ENCODE measurements at places on chromosomes 4 and X. TPM values are rescaled to one million over a fixed set of nuclear protein-coding genes. Genes with fewer than 3 reads are reported as not detected.

GRCh38 chr4:106266201-106266600 is 49.8 kb downstream of the TBCK start:
- H3K27ac ChIP-seq = no peak overlapping the region
- no peak overlapping the region for H3K4me3 ChIP-seq
- no peaks in the 10 kb centered on the region for H3K4me1 ChIP-seq
- peak; percentile 13 for DNase-seq
- no peaks in the 10 kb centered on the region for H3K27me3 ChIP-seq

GRCh38 chr4:34629451-34629850 is 1614.9 kb downstream of the ARAP2 start:
- no peak overlapping the region for H3K4me3 ChIP-seq
- no peaks in the 10 kb centered on the region for H3K4me1 ChIP-seq
- no peak overlapping the region for H3K27ac ChIP-seq
- no peak for DNase-seq

GRCh38 chr4:40193016-40193571 is 3.7 kb upstream of the RHOH start:
- H3K36me3 ChIP-seq = no peaks in the 10 kb centered on the region
- peaks cover 59% of the 10 kb centered on the region for H3K4me1 ChIP-seq
- H3K4me3 ChIP-seq = peak overlapping the region; percentile 60
- H3K27ac ChIP-seq = peak overlapping the region; percentile 99
- peak; percentile 73 for DNase-seq

DNA sequence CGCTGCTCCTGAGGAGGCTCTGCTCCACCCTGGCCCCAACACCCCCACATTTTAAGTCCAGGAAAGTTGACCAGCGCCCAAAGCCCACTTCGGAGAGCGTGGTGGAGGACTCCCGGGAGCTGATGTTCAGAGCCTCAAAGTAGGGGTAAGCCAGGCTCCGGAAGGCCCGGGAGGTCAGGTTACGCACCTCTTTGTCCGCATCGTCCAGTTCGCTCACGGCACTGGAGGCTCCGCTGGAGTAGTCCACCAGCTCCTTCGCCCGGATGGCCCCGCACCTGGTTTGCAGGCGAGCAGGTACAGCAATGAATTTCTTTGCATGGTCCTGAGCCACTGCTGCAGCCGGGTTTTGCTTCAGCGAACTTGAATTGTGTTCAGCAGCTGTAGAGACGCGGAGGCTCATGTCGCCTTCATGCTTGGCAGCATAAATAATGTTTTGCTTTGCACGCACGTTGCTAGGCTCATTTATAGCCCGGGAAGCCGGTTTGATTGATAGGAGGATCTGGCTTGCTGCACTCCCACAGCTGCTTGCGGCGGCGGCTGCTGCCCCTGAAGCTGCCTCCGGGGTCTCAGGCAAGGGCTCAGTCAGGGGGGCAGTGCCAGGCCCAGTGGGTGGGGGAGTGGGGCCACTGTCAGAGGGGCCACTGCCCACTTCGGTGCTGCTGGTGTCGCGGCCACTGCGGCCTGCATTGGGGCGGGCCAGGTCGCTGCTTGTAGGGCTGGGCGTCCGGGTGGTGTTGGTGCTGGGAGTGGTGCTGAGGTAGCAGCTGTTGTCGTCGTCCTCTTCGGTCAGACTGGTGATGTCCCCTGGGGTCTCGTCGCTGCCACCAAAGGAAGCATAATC is 4.8 kb downstream of the C4orf54 start:
- H3K36me3 ChIP-seq = no peaks in the 10 kb centered on the region
- no peak overlapping the region for H3K27ac ChIP-seq
- no peaks in the 10 kb centered on the region for H3K27me3 ChIP-seq
- DNase-seq = no peak
- H3K4me1 ChIP-seq = no peaks in the 10 kb centered on the region

DNA sequence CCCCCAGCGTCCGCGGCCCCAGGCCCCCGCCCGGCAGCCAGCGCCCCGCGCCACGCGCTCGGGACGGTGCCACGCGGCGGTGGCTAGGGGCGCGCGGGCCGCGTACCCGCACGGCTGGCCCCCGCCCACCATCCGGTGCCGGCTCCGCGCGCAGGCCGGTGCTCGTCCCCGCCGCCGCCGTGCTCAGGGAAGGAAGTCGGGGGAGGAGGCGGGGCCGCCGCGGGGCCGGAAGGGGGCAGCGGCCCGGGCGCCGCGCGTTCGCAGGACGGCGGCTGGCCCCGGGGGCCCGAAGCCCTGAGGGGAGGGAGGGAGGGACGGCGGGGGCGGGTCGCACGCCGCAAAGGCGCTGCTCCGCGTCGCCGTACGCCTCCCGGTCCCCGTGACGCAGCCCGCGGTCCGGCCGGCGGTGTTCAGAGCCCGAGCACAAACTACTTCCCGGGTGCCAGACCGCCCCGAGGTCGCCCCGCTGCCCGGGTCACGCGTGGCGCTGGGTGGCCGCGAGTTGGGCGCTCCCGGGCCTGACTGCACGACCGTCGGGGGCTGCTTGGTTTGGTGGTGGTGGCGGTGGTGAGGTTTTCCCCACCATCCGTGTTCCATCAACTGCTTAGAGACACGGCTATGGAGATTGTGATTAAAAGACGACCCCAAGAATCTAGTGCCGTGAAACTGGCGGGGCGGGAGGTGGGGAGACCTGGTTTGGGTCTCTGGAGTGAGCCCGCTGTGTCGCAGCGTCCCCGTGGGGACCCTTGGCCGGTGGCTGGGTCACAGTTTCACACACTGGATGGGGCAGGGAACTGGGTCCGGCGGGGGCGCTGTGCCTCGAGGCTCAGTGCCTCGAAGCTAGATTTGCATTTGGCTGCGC is at the start of gene DCTD:
Gene DCTD (minus strand): TSS at position 205 of the 862 bp plus-strand sequence. CDS start 1,818 bp downstream, outside the sequence.
- peaks cover 16% of the 10 kb centered on the region for H3K36me3 ChIP-seq
- DNase-seq = peak; percentile 92
- peak within 1 kb of the TSS; percentile 33 for H3K4me3 ChIP-seq
- peaks cover 24% of the 10 kb centered on the region for H3K4me1 ChIP-seq

GRCh38 chr4:82645936-82646565 is 84.3 kb upstream of the TMEM150C start:
- no peak overlapping the region for H3K27ac ChIP-seq
- no peaks in the 10 kb centered on the region for H3K36me3 ChIP-seq
- no peak for DNase-seq
- no peak overlapping the region for H3K4me3 ChIP-seq
- no peaks in the 10 kb centered on the region for H3K4me1 ChIP-seq

- H3K27me3 ChIP-seq = no peaks in the 10 kb centered on the region
- H3K4me3 ChIP-seq = no peak overlapping the region
Observed at GRCh38 chr4:87258677-87259076, 38.3 kb upstream of the KLHL8 start.

- no peaks in the 10 kb centered on the region for H3K27me3 ChIP-seq
- H3K27ac ChIP-seq = no peak overlapping the region
- no peak for DNase-seq
- no peaks in the 10 kb centered on the region for H3K36me3 ChIP-seq
- no peaks in the 10 kb centered on the region for H3K4me1 ChIP-seq
Observed at GRCh38 chr4:160592258-160592657, 1489.4 kb downstream of the RAPGEF2 start.

GRCh38 chr4:150964754-150965153 is 50.3 kb downstream of the LRBA start:
- peaks cover 4% of the 10 kb centered on the region for H3K4me1 ChIP-seq
- H3K27ac ChIP-seq = no peak overlapping the region
- no peaks in the 10 kb centered on the region for H3K27me3 ChIP-seq
- no peak for DNase-seq

DNA sequence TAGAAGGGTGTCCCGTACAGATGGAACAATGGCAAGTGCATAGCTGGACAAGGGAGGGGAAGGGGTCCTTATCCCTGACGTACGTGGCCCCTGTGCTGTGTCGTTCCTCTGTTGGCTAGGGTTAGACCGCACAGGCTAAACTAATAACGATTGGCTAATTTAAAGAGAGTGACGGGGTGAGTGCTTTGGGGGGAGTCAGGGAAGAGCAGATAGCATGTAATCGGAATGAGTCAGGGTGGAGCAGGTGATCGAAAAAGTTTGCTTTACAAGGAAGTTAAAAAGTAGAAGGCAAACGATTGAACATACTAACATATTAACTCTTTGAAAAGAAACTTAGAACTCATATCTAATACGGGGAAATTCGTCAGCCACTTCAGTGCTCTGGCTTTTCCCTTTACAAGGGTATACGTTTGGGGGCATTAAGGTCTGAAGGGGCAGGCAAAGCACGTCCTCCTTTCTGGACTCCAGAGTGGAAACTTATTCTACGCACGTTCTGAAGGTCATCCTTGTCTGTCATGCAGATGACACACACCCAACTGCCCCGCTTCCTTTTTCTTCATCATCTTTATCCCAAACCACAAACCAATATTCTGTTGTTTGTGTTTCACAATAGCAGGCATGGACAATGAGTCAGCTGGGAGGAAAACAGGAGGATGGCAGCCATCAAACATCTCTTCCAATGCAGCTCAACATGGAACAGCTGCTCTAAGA is 10.2 kb upstream of the CRLF2 start:
- no peak for DNase-seq
- H3K27ac ChIP-seq = no peak overlapping the region
- H3K36me3 ChIP-seq = no peaks in the 10 kb centered on the region
- no peaks in the 10 kb centered on the region for H3K4me1 ChIP-seq

DNA sequence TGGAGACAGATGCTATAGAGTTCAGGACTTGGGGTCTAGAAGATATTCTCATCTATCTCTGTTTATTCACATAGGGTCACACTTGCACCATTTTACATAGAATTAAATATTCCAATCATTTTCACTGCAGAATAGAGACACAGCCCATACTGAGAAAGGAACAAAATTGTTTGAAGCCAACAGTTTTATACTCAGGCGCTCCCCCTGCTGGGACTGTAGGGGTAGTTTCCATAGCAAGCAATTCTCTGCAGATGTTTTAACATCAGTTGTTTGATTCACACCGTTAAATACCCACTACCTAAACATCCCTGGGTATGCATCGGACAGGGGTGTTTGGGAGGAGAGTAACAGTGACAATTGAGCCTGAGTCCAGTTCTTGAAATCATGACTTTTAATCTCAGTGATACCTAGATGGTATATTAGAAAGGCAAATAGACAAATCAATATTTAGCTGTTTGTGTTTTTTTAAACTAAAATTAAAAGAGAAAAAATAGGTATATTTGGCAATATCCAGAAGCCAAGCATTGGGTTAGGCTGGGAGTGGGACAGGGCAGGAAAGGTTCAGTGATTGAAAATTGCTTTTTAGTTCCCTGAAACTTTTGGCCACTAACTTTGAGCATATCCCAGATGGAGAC is 33.8 kb downstream of the LONRF3 start:
- no peaks in the 10 kb centered on the region for H3K4me1 ChIP-seq
- H3K36me3 ChIP-seq = no peaks in the 10 kb centered on the region
- H3K27me3 ChIP-seq = no peaks in the 10 kb centered on the region
- peak; percentile 52 for DNase-seq
- no peak overlapping the region for H3K27ac ChIP-seq

GRCh38 chr4:139508581-139509237 is 47.3 kb downstream of the SETD7 start:
- no peak overlapping the region for H3K27ac ChIP-seq
- H3K36me3 ChIP-seq = peaks cover 40% of the 10 kb centered on the region

GRCh38 chrX:155068165-155068564 is 2.8 kb downstream of the CMC4 start:
- no peaks in the 10 kb centered on the region for H3K27me3 ChIP-seq
- no peak overlapping the region for H3K4me3 ChIP-seq
- peaks cover 26% of the 10 kb centered on the region for H3K4me1 ChIP-seq
- no peak for DNase-seq
- no peak overlapping the region for H3K27ac ChIP-seq

DNA sequence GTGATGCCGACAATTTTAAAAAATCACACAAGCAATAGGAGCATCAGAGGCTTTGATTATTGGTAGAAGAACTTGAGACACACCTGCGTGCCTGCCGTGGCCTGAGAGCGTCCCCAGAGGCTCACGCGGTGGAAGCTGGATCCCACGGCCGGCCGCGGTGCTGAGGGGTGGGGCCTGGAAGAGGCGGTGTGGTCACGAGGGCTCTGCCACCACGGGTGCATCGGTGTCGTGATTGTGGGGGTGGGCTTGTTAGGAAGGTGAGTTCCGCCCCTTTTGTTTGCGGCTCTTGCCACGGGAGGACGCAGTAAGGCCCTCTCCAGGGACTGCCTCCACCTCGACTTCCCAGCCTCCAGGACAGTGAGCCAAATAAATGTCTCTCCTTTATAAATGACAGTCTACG is 77.2 kb upstream of the ADRA2C start:
- DNase-seq = no peak
- H3K27me3 ChIP-seq = no peaks in the 10 kb centered on the region
- H3K27ac ChIP-seq = no peak overlapping the region

DNA sequence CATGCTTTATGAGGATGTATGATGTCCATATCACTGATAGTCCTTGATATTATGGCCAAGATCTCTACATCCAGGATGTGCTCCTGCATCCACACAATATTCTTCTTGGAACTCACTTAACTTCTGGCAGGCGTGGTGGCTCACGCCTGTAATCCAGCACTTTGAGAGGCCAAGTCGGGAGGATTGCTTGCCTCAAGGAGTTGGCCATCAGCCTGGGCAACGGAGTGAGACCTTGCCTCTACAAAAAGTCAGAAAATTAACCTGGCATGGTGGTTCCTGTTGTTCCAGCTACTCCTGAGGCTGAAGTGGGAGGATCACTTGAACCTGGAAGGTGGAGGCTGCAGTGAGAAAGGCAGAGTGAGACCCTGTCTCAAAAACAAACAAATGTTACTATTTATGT is 2.3 kb upstream of the HNRNPD start:
- H3K4me3 ChIP-seq = no peak overlapping the region
- H3K27me3 ChIP-seq = no peaks in the 10 kb centered on the region
- peaks cover 18% of the 10 kb centered on the region for H3K4me1 ChIP-seq
- H3K27ac ChIP-seq = no peak overlapping the region

- DNase-seq = no peak
- H3K27me3 ChIP-seq = no peaks in the 10 kb centered on the region
- no peak overlapping the region for H3K27ac ChIP-seq
- no peak overlapping the region for H3K4me3 ChIP-seq
- no peaks in the 10 kb centered on the region for H3K4me1 ChIP-seq
Observed at GRCh38 chrX:46311581-46312120, 233.6 kb downstream of the ZNF674 start.

DNA sequence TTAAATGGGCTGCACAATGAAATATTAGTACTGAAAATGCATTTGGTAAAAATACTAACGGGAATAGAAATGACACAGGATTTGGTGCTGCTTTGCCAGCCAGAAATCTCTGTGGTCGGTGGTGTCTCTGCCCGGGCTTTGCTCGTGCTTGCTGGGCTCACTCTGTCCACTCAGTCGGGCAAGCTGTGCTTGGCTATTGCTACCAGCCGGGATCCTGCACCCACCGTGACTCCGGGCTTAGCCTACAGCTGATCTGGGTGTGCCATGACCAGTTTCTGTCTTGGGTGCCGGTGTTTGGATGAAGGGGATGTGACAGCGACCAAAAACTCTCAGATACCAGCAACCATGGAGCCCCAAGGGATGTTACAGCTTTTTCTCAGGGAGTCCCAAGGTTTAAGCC is 487.7 kb downstream of the TECRL start:
- no peak overlapping the region for H3K27ac ChIP-seq
- no peaks in the 10 kb centered on the region for H3K36me3 ChIP-seq
- DNase-seq = no peak
- no peaks in the 10 kb centered on the region for H3K4me1 ChIP-seq
- no peaks in the 10 kb centered on the region for H3K27me3 ChIP-seq

GRCh38 chrX:30483996-30484395 is 93.6 kb downstream of the TASL start:
- DNase-seq = no peak
- no peaks in the 10 kb centered on the region for H3K27me3 ChIP-seq
- H3K36me3 ChIP-seq = no peaks in the 10 kb centered on the region
- H3K4me3 ChIP-seq = no peak overlapping the region
- no peaks in the 10 kb centered on the region for H3K4me1 ChIP-seq

Gene ETNPPL
- not detected for total RNA-seq

Gene SLC6A14
- total RNA-seq = not detected

Gene CLCN5
- total RNA-seq = 6.3 TPM

Gene TRPC3
- total RNA-seq = not detected

All from B cell (primary cell).